Panc1 (cell line): ENCODE measurements at places on chromosomes 16 and 17.
A peak's percentile ranks its signal among the peaks of the same experiment; 100 is the strongest.

- DNase-seq = no peak
Measured at GRCh38 chr17:41464173-41464572, 3.0 kb downstream of the KRT32 start.

DNA sequence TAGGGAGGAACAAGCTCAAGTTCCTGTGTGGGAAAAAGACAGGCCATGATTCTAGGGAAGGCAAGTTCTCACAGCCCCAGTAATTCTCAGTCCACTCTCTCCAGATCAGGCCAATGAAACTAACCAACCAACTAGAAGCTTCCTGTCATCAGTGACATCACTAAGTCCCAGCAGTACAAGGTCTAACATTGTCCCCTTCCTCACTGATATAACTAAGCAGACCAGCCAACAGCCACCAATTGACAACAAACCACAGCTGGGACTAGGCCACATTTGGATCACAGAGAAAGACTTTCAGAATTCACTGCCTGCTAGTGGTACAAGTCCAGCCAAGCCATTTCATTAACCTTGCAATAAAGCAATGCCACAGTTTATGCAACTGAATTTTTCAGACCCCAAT is 94.0 kb downstream of the CACNG1 start:
- no peak for DNase-seq

DNA sequence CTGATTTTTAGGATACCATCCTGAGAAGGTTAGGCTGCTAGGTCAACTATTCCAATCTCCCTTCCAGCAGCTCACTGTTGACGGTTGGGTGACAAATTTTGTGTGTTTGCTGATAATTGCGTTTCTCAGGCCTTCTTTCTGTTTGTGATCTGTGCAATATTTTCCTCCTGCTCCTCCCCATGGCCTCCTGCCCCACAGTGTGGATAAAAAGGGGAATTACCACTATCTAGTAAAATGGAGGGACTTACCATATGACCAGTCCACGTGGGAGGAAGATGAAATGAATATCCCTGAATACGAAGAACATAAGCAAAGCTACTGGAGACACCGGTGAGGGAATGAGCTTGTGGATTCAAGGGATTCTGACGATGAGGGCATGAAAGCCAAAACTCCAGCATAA is 9.2 kb downstream of the CHD3 start:
- DNase-seq = no peak

- DNase-seq = no peak
Measured at GRCh38 chr17:82623707-82624106, 24.5 kb downstream of the WDR45B start.

- no peak for DNase-seq
Measured at GRCh38 chr16:588639-588888, 1.3 kb upstream of the RAB40C start.

DNA sequence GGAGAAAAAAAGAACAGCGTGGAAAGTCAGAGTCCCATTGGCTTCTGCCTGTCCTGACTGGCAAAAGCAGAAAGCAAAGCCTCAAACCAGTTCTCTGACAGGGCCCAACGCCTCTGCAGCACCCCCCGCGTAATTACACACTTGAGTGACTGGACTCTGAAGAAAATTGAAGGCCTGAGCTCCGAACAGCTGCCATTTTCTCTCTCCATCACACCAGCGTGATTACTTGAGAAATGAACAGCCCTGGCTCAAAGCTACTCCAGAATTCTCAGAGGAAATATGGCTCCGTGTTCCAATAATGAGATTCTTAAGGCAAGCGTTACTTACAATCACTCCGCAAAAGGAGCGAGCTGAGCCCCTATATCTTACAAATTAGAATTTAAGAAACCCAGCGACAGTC is 142.7 kb upstream of the C17orf78 start:
- DNase-seq = no peak

- DNase-seq = no peak
Measured at GRCh38 chr17:8725881-8726876, 18.5 kb downstream of the CCDC42 start.

DNA sequence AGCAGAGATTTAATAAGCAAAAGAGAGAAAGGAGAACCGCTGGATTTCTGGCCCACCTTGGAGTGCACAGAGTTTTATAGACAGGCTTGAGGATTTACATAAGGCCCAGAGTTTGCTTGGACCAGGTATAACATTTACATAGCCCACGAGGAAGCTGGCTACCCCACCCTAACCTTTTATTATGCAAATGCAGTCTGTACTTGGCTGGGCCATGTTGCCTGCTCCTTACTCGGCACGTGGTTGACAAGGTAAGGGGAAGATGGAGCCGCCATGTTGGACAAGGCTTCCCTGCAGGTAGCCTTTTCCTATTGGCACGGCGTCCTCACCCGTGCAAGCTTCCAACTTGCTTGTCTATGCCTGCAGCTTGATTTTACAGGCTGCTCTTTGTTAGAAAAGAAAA is 35.2 kb upstream of the HS3ST3A1 start:
- no peak for DNase-seq

- no peak for DNase-seq
Measured at GRCh38 chr17:81025741-81026129, 9.2 kb upstream of the BAIAP2 start.

- peak; percentile 42 for DNase-seq
Measured at GRCh38 chr17:28763804-28764266, 20.0 kb downstream of the TRAF4 start.

DNA sequence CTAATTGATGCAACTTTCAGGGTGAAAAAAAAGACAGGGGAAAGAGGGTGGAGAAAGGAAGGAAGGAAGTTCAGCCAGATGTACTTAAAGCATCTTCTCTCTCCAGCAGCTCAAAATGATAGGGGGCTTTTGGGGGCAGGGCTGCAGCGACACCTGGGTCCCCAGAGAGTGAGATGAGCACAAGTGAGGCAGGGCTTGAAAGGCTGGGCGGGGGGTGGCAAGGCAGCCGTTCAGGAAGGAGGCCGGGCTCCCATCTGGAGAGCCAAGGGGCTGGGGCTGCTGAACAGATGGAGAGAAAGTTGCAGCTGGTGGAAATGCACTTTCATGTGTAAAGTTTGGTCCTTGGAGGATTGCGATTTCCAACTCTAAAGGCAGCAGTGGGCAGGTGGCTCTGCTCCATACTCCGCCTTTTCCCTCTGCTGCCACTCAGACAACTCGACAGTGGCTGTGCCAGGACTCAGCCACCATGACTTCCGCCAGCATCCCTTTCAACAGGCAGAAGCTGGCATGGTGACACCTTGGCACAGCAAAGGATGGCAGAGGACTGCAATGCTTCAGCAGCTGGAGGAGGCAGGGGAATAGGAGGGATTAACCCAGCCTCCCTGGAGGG is 7.7 kb downstream of the SLC35B1 start:
- no peak for DNase-seq

GRCh38 chr17:30240177-30240576 is 4.7 kb upstream of the SLC6A4 start:
- no peak for DNase-seq

GRCh38 chr17:7329997-7330637 is 982 bp upstream of the NEURL4 start:
- DNase-seq = no peak

- DNase-seq = peak; percentile 43
Measured at GRCh38 chr16:57462209-57462977, at the start of gene POLR2C. TSS of gene POLR2C (plus strand) at chr16:57462679. CDS start at chr16:57462725, 46 bp downstream.

GRCh38 chr16:2008631-2009163 is 924 bp downstream of the ZNF598 start:
- no peak for DNase-seq

DNA sequence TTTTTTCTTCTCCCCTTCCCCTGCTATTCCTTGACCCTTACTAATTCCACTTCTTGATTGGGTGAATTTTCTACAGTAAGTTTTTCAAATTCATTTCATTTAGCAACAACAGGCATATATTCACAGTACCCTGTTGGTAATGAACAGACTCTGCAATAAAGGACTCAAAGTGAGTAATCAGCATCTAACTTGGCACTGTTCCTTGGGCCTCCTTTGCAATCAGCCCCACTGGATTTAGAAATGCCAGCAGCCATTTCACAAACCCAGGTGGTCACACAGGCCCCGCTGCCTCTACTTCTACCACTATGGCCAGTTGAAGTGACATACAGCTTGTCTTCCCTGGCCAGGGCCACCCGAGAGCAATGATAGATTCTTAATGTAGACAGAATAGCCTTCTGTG is 113.8 kb downstream of the CYB561 start:
- DNase-seq = no peak

GRCh38 chr17:43810823-43811222 is 22.1 kb downstream of the MPP3 start:
- DNase-seq = no peak

- DNase-seq = no peak
Measured at GRCh38 chr16:82331974-82332750, 162.1 kb upstream of the MPHOSPH6 start.

- no peak for DNase-seq
Measured at GRCh38 chr16:88803264-88803987, at the start of gene CDT1. TSS of gene CDT1 (plus strand) at chr16:88803789. CDS start at chr16:88803832, 43 bp downstream.

- DNase-seq = peak; percentile 32
Measured at GRCh38 chr17:55086635-55087058, 118.1 kb downstream of the STXBP4 start.

DNA sequence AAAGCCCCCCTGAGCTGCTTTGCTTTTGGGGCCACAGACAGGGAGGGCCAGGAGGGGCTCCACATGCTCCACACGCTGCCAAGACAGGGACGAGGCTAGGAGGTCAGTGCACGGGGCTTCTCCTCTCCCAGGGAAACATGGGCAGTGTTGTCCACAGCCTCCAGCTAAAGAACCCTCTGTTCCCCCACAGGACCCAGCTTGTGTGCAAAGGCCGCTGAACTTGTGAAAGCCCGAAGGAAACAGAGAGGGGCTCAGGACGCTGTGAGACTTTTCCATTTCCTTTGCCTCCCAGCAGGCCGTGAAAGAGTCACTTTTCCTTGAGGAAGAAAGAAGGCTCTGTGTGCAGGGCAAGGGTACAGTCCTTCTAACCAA is 9.7 kb downstream of the CDRT4 start:
- DNase-seq = no peak

DNA sequence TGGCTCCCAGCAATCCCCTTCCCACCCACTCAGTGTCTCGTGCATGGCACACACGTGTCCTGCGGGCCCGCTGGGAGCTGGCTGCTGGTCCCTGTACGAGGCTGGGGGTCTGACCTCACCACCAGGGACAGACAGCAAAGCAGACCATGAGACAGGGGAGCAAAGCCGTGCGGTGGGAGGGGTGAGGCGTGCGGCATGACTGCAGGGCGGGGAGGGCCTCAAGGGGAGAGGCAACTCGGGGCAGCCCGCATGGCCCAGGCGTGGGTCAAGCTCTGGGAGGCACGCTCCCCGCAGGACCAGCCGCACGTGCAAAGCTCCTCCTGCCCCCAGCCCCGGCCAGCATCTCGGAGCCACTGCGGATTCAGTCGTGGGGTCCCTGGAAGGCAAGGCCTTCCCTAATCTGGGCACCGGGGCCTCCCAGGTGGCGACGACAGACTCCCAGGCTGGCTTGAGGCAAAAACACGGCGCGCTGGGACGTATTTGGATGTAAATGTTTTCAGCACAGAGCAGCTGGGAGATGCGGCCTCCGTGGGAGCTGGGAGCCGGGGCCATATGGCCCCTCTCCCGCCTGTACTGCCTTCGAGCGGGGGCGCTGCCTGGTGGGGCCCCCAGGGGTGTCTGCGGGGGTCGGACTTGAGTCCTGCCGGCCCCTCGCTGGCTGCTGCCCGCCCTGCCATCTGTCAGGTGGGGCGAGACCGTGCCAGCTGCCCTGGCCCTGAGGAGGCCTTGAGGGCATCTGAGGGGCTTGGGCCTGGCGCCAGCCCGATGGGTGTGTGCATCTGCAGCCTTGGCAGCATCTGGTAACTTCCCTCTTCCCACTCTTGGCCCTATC is 12.2 kb upstream of the CBFA2T3 start:
- no peak for DNase-seq

DNA sequence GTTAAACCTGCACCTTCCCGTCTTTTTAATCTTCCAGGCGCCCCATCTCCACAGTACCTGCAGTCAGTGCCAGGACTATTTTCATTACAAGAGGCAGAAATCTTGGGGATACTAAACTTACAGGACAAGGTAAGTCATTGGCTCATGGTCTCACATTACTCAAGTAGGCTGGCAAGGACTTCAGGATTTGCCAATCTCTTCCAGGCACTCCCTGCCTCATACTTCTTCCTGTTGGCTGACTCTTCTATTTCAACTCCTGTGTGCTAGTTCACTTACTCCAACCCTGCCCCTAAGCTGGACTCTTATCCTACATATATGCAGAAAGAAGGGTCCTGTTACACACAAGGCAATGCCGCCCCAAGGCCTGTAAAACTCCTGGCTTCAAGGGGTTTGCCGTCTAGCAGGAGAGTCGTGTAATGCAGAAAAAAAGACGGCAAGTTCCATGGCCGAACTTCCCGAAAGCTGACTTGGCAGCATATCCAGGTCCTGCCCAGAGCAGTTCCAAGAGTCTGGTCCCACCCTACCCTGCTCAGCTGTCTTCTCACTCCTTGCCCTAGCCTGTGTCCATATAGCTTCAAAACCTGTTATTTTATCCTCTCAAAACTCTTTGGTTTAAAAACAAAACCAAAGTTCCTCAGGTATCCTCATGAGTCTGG is 14.8 kb downstream of the ERN1 start:
- DNase-seq = no peak

DNA sequence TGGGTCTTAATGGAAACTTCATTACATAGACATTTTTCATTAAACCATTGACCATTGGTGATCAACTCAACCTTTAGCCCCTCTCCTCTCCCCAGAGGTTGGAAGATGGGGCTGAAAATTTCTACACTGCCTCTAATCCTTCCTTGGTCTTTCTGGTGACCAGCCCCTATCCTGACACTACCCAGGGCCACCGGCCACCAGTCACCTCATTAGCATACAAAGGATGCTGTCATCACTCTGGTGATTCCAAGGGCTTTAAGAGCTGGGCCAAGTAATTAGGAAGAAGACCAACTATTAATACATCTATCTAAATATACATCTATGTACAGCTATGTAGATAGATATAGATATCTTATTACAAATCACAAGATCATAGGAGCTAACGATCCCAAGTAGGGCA is 111.2 kb upstream of the IRX6 start:
- no peak for DNase-seq

GRCh38 chr17:39143552-39144093 is 7.8 kb downstream of the PLXDC1 start:
- DNase-seq = no peak

- DNase-seq = no peak
Measured at GRCh38 chr16:58299757-58300349, 5.0 kb upstream of the PRSS54 start.
